ENCODE measurements at places on chromosomes 6 and 20.

GRCh38 chr20:16528078-16528477 lies 45.2 kb downstream of the KIF16B start:
- no peak for DNase-seq

DNA sequence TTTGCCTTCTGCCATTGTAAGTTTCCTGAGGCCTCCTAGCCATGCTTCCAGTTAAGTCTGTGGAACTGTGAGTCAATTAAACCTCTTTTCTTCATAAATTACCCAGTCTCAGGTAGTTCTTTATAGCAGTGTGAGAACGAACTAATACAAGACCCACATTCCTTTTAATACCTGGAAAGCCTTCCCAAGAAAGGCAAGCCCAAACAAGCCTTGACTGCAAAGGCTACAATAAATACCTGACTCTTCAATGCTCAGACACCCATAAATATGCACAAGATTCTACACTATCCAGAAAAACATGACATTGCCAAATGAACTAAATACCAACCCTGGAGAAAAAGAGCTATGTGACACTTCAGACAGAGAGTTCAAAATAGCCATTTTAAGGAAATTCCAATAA lies 338.8 kb downstream of the HAO1 start:
- DNase-seq, result no peak

DNA sequence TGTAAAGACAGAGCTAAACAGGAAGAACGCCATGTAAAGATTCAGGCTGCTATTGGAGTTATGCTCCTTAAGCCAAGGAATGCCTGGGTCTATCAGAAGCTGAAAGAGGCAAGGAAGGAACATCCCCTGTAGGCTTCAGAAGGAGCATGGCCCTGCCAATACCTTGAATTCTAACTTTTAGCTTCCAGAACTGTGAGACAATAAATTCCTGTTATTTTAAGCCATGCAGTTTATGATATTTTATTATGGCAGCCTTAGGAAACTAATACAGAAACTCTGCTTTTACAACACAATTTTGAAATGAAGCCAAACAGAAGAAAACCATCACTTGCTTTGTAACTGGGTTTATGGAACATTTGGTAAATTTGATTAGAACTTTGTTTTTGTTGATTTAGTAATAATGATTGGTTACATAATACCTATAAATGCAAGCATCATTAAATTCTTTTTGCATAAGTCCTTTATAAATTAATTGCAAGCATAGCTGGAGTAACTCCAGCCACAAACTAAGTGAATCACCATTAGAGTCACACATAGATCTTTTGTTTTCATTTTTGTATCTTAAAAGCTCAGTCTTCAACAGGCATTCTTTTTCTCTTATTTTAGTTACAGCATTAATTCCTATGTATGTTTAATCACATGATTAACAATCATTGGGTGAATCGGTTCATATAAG lies 33.5 kb upstream of the TSPYL1 start:
- no peak for DNase-seq

DNA sequence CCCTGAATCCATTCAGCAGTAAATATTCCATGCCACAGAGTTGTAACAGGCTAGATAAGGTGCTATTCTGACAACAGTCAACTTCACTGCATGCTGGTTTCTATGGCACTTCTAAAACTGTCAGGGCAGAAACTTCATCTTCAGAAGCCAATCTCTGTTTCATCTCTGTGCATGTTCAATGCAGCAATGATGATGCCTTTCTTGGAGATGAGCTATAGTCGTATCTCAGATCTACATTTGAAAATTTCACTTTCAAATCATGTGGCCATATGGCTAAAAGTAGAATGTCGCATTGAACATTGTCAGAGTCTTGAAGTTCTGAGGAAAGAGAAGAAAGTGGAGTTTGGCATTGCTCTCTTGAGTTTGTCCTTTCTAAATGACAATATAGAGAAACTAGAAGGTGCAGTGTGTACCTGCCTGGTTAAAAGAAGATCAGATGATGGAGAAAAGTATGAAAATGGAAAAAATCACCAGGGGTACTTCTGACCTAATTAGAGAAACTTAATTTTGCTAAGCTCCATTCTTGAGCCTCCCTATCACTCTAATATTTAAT lies 49.0 kb upstream of the VSTM2L start:
- DNase-seq, result no peak

DNA sequence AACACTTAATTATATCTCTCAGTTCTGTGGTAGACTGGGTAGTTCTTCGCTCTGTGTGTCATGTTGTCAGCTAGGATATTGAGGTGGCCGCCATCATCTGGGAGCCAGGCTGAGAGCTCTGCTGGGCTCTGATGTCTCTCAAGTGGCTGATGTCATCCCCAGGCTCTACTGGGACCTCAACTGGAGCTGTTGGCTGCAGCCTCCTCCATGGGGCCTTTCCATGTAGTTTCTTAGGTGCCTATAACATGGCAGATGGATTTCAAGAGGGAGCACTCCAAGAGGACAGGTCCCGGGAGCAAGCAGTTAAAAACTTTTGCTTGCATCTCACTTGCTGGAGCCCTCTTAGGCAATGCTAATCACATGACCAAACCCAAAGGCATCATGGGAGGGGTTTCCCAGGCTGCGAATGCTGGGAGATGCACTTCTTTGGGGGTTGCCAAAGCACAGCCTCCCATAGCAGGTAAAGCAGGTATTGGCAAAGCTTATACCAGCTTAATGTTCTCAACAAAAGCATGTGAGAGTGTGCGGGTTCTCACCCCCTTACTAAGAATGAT lies 129.8 kb downstream of the TMEM242 start:
- no peak for DNase-seq

DNA sequence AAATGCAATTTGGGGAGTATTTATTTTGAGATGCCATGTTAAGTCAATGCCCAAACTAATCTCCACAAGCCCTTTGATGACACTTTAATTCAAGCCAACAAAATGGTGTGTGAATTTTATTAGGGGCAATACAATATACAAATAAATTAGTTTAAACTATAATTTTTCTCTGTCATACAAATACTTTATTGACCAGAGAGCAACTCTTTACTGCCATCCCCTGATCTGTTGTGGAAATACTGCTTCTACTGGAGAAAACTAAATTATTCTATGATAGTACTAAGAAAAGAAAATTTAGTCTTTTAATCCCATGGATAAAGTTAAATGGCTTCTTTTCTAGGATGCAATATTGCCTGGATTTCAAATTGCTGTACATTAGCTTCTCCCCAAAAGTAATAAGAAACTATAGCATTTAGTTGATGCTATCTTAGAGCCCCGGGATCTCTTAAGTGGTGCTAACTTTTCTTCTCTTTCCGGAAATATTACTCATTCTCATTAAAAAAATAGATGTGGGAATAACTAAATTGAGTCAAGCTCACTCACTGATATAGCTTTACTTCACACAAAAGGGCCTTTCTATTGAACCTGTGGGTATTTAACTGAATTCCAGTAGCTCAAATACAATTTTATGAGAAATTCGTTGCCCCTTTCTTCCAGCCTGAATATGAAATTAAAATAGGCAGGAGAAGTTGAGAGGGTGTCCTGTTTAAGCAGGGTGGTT lies 49.2 kb downstream of the SMPDL3A start:
- DNase-seq, result no peak

GRCh38 chr6:44100088-44100550 lies 27.1 kb downstream of the MRPL14 start:
- DNase-seq, result no peak

GRCh38 chr6:44367681-44368080 lies 19.8 kb upstream of the CDC5L start:
- no peak for DNase-seq

GRCh38 chr20:44104798-44105517 lies 82.0 kb downstream of the JPH2 start:
- DNase-seq, result no peak

DNA sequence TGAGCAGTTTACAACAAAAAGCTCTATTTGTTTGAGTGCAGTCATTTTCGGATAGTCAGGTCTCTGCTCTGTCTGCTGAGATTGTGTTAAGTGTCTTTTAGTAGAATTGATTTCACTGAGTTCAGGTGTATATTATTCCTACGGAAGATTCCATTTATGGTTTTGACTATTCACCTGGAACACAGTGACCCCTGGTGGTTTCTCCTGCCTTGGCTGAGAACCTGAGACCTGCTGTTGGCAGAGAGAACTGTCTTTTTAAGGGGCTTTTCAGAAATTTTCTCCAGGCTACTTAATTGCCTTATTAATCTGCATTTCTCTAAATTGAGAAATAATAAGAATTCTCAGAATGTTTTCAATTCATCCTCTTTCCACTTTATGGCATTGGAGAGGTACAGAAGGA lies 508.0 kb downstream of the TBC1D32 start:
- no peak for DNase-seq

DNA sequence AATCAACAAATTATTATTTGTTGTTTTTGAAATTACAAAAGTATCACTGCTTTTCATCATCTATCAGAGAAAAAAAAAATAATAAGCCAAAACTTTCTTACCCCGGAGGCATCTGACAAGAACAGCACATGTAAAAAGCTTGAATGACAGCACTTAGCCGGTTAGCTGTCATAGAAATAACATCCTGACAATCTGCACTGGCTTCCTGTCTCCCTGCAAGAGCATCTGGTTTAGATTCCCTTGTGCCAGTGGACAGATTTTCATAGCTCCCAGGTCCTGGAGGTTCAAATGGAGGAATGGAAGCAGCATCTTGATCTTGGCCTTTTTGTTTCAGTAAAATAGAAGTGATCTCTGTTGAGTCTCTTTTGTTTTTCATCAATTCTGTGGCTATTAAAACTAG lies 74.8 kb downstream of the HACE1 start:
- no peak for DNase-seq

- no peak for DNase-seq
Observed at GRCh38 chr20:44349349-44349748, 6.2 kb upstream of the HNF4A start.

DNA sequence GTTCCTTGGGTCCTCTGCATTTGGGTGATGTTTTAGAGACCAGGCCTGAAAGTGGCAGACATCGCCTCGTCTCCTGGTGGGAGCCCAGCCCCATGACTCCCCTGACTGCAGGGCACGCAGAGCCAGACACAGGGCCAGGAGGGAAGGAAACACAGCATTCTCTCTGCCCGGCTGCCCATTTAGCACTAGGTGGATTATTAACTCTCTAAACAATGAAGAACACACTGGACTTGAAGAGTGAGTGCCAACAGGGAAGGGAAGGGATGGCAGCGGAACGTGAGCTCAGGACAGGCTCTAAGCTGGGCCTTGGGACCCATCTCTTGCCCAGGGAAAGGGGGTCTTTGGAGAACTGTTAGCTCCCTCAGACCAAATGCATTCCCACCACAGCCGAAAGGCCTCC lies 80.4 kb downstream of the TBXT start:
- no peak for DNase-seq

GRCh38 chr20:56893226-56893917 lies 264.3 kb downstream of the TFAP2C start:
- DNase-seq, result no peak

GRCh38 chr6:9458424-9458823 lies 956.5 kb downstream of the TFAP2A start:
- no peak for DNase-seq

GRCh38 chr6:108543175-108543940 lies 17.4 kb upstream of the FOXO3 start:
- no peak for DNase-seq

DNA sequence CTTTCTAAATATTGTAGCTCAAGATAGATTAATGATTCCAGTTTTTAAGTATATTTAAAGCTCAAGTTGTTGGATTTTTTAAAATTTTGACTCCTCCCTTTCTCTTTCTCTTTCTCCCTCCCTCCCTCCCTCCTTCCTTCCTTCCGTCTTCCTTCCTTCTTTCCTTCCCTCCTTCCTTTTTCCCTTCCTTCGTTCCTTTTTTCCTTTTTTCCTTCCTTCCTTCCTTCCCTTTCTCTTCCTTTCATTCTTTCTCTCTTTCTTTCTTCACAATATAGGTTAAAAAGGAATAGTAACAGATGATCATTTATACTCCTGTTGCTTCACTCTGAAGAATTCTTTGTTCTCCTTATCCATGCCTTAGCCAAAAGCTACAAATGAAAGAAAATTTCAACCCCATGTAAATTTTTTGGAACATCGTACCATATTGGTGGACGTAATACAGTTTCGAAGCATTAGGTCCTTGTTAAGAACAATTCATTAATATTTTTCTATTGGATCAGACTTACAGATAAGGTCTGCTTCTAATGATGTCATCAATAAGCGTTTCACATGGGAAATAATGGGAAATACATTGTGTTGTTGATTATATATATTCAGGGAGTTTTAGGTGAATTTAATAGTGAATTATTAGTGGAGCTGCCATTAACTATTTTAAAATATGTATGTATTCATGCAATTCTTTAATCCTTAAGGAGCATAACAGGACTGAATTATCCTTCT lies 139.6 kb upstream of the SLC35B3 start:
- no peak for DNase-seq

DNA sequence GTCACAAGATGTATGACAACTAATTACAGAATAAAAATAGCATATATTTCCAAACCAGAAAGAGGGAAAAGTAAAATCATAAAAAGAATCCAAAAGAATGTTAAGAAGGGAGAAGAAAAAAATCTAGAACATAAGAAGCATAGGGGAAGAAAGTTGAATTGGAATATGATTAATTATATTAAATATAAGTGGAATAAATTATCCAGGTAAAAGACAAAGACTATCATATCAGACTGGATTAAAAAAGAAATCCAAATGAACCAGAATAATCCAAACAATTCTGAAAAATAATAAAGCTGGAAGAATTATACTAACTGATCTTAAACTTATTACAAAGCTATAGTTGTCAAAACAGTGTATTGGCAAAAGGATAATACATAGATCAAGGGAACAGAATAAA lies 23.6 kb downstream of the CSNK2A1 start:
- DNase-seq, result no peak

GRCh38 chr20:52958211-52958610 lies 13.9 kb upstream of the TSHZ2 start:
- DNase-seq, result no peak

GRCh38 chr20:62805155-62805710 lies 598 bp downstream of the OGFR start:
- DNase-seq, result no peak

GRCh38 chr6:80402266-80402665 lies 295.8 kb downstream of the BCKDHB start:
- no peak for DNase-seq
